ENCODE measurements at places on chromosomes 16 and 17.

DNA sequence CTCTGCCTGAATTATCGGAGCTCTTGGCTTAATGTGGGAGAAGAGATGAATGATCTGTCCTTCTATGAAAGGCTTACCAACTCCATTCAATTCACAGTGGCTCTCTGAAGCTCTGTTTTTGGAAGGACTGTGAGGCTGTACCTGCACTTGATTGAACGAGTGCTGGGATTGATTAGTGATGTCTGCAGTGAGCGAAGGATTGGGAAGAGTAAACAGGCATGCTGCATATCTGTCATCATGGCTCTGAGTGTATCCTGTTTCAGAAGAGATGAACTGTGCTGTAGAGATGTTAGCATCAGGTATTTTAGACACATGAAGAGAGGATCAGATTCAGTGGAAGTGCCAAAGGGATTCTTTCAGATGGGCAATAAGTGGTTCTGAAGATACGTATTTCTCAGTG is 564.0 kb downstream of the MAF start:
- DNase-seq = no peak

DNA sequence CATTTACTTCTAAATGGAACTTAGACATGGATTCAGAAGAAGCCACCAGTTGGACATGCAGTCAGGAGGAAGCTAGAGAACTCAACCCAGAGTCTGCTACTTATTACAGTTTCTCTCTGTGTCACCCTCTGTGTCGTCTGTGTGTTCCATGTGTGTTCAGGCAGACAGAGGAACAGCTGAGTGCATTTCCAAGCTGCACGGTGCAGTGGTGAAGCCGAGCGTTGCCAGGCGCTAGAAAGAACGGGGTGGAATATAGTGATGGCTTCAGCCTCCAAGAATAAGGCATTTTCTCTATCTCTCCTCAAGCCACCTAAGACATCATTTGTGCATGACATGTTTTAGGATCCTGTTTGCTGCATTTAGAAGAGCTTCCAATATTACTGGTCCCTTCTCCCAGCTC is 101.1 kb upstream of the CCL2 start:
- no peak for DNase-seq

DNA sequence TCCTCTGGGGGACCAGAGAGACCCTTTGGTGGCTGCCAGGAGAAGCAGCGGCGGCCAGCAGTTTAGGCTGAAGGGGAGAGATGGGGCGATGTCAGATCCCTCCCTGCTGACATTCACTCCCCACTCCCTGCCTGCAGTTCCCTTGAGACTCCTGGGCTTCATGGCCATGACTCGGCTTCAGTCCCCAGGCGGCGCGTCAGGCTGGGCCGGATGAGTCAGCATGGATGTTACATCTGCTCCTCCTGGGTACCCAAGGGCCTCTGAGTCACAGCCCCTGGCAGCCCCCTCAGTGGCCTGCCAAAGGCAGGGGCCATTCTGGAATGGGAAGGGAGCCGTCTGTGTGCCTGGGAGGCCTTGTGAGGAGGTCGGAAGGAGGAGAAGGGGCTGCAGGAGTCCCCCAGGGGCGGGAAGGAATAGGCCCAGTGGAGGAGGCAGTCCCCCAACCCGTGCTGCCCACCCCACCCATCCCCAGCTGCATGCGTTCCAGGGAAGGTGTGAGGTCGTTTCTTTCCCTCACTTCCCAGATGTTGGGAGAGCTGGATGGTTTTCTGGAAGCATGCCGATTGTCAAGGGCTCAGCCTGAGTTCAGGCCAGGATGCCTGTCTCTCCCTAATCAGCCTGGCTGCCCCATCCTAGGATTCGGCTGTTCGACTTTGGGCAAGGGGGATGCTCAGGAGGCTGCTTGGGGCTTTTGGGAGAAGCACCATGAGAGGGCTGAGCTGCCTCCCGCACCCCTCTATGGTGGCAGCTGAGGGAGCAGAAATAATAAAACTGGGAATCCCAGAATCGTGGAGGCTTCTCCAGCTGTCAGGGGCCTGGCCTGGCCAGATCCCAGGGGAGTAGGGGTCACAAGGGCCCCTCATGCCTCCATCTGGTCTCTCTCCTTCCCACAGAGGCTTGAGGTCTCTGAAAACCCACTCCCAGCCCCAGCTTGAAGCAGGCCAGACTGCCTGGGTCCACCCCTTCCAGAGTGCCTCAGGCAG is 9.7 kb downstream of the RHBDL3 start:
- peak; percentile 76 for DNase-seq

DNA sequence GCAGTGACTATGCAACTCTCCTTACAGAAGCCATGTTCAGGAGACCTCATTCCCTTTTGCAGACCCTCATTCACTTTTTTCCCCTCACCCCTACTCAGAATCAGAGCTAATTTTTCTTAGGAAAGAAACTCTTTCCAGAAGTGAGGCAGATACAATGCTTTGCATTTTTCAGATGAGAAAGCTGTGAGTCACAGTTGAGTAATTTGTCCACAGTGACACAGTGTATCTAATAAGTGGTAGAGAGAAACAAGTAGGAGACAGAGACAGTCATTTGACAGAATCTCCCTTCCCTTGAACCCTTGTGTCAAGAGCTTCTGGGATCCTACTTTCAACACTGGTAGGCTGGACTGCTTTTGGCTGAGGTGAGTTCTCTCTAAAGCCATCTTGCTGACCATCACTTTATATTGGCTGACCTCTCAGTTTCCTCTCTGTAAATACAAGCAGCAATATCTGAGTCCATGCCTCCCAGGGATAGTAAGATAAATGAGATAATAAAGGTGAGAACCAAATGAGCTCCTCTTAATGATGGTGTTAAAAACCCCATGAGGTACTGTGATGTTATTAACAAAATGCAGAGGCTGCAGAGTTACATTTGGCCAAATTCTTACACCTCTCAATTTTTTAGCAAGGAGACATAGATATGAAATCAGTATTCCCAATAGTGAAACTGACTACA is 130.8 kb downstream of the CA10 start:
- DNase-seq = peak; percentile 57

GRCh38 chr16:73480381-73480780 is 432.5 kb upstream of the ZFHX3 start:
- no peak for DNase-seq

DNA sequence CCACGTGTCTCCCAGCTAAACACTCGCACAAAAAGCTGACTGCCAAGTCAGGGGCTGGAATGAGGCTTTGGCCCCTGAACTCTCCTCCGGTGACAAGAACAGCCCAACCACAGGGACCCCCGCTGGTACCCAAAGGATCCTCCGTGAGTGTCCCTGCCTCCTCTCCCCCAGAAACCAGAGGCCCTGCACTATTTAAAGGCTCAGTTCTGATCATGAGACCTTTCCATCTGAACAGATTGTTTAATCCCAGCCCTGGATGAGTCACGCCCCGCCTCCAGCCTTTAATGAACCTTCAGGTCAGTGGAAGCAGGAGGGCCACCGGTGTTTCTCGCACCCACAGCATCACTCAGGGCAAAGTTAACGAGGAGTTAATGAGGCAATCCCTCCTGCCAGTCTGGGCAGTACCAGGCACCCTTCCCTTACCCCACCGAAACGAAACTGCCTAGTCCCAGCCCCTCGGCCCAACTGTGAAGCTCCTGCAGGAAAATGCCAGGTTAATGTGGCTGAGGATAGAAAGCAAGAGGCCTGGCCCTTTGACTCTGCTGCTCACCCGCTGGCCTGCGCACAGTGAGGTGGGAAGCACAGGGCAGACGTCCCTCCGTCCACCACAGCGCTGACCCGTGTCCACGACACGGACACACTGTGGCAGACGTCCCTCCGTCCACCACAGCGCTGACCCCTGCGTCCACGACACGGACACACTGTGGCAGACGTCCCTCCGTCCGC is 32.4 kb downstream of the TIMM22 start:
- DNase-seq = no peak
